ENCODE measurements at places on chromosomes 4 and X.
A peak's percentile ranks its signal among the peaks of the same experiment; 100 is the strongest.

DNA sequence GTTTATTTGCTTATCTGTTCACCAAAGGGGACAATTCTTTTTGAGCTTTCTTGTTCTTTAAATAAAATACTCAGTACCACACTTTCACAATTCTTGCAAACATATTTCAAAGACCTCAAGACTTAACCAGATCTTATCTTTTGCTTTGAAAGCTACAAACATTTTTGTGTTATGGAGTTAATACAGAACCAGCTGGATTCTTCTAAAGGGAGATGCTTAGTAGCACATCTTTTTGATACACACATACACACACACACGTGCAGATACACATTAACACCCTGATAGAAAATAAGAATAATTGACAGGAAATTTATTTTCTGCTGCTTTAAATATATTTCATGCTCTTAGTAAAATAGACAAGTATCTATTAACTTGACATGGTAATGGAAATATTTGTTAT lies 379.1 kb downstream of the SH2D1A start:
- DNase-seq: no peak

DNA sequence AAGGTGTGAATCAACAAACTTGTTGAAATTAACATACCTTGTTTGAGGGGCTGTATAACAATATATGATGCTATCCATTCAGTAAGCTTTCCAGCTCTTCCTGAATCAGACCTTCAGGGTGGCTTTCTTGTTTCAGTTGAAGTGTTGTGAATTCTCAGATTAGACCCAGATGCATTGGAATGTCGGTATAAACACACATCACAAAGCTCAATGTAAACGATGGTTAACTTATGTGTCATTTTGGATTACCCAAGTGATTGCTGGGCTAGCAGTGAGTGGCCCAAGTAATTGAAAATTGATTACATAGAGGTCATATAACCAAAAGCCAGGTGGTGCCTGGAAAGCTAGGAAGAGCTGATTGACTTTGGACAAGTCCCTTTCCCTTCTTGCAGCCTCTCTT lies 115.0 kb downstream of the SHROOM4 start:
- no peak for DNase-seq

GRCh38 chr4:86272669-86273068 lies 87.2 kb downstream of the MAPK10 start:
- DNase-seq: no peak

- DNase-seq: no peak
Observed at GRCh38 chr4:140851032-140851636, 94.9 kb upstream of the TBC1D9 start.

DNA sequence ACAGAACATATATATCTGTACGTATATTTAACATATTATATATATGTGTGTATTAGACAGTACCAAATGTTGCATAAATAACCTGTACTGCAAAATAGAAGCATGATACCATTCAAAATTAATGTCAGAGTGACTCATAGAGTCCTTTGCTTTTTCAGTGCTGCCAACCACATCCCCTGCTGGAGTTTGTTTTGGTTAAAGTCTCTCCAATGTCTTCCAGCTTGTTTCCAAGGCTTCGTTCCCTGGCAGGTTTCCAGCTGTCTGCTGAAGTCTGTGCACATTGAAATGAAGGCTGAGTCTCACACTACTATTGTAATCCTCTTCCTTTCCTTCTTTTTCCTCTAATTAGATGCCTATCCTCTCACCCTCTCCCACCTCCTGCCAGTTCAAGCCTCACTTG lies 14.9 kb downstream of the NRK start:
- no peak for DNase-seq

- DNase-seq: no peak
Observed at GRCh38 chr4:12120968-12121367, 692.3 kb upstream of the HS3ST1 start.

- no peak for DNase-seq
Observed at GRCh38 chr4:102778720-102779119, 18.0 kb upstream of the MANBA start.

DNA sequence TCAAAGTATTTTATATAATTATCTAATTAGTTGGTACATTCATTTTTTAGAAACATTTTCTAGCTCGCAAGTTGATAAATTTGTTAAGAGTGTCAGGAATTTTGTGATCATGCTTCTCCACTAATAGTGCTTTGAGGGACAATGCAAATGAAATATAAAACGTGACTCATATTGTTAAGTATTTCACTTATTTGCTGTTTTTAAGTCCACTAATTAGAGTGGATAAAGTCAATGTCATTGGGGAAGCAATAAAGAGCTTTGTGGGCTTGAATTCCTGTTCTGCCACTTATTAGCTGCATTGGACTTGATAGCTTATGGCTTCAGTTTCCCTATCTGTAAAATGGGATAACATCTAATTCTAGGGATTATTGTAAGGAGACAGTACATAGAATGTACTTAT lies 26.5 kb upstream of the ANAPC4 start:
- DNase-seq: no peak

DNA sequence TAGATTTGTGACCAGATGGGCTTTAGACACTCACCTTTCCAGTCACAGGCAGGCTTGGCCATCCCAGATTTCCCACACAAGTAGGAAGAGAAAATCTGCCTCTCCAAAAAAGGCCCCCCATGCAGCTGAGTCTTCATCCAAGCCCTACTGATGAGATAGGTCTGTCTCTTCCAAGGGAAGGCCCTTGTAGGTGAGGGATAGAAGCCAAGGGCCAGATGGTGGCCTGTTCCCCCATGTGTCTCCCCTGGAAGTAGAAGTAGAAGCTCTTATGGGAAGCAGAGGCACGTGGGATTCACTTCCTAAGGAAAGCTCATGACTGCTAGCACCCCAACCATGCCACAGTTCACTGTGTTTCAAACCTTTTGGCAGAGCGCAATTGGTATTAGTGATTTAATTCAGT lies 81.5 kb downstream of the REPS2 start:
- no peak for DNase-seq

DNA sequence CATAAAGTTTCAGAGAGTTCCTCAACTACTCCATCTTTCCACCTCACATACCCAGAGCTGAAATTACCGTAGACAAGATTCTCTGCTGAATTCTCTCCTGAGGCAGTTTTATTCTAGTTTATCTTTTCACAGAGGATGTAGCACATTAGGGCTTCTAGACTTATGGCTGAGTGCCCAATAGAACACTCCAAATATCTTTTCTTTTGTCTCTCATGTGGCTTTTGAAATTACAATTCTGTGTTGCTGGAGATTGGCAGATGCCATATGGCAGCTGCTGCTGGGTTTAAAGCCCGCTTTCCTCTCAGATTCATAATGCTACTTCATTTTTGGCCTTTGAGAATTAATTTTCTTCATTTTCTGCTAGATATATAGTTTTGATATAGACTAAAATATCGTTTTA lies 107.6 kb upstream of the BANK1 start:
- no peak for DNase-seq

DNA sequence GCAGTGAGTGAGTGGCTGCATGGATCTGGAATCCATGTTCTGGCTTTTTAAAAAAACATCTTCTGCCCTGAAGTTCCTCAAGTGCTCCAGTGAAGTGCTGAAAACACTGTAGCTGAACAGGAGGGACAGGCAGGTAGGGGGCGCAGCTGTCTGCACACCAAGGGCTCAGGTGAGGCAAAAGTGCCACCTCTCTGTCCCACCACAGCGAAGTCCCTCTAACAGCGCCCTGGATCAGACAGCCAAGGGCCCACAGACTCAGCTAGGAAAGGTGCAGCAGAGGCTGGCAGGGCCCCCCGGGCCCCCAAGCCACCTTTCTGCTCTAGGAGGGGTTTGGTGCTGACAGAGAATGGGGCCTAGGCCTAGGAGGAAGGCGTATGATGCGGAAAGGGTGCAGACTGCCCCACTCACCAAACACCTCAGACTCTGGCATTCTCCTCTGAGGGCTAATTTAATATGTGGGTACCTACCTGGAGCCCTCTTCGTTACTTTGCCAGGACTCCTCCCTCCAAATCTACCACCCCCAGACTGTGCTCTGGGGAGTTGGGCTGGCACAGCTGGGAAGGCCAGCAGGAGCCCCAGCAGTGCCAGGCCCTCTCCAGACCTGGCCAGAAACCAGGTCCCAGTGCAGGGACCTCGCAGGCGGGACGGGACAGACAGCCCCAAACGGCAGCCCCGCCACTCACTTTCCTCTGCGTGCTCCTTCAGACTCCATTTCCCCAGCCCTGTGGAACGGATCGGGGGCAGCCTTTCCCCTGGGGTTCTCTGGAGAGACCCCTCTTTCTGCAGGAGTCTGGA lies 73.7 kb downstream of the ENPP6 start:
- no peak for DNase-seq

DNA sequence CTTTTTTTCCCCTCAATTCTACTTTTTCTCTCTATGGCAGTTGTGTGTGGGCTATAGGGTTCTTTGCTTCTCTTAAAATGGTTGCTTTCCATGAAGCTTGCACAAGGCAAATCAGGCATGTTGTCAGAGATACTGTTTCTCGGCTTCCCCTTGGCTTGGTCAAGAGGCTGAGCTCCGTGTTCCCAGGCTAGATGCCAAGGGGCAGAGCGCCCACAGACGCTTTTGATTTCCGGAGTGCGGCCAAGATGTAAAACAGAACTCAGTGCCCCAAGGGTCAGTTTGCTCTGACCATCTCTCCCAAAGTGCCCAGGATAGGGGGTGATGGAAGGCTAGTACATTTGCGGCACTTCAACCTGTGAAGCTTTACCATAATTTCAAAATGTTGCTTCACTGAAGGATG lies 64.2 kb upstream of the DIPK2B start:
- DNase-seq: no peak

GRCh38 chr4:137692205-137692604 lies 159.9 kb upstream of the PCDH18 start:
- DNase-seq: no peak

- DNase-seq: no peak
Observed at GRCh38 chrX:17405225-17405969, 30.4 kb downstream of the NHS start.

DNA sequence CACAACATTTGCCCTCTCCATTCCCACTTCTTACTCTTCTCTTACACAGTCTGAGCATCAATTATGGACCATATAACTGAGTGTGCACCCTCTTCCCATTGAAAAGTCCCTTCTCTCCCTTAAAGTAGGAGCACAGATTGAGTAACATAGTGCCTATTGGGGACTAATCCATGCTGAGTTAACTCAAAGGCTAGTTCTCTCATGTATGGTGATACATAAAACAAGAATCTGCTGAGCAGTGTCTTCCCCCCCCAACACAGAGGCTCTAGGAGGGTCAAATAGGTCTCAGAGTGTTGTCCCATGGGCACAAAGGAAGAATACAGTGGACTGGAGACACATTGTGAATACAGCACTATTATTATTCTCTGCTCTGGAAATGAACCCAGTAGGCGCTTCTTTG lies 274.6 kb upstream of the BOD1L1 start:
- DNase-seq: no peak

DNA sequence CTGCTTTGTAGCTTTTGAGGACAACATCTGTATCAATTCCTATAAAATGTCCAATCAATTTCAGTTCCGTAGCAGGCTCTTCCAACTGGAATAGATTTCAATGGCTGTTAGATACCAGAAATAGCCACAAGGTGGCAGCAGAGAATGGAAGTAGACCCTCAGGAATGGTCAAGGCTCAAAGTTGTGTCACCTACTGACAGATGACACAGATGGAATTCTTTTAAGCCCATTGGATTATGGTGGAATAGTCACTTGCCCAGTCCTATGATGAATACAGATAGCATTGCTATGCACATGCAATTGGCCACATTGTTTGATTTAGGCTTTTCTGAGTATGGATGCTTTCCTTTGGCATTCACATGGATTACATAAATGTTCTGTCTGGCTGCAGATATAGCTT lies 130.4 kb upstream of the RADX start:
- no peak for DNase-seq

GRCh38 chr4:1045595-1046201 lies 34.3 kb downstream of the FGFRL1 start:
- DNase-seq: peak; percentile 5

- DNase-seq: no peak
Observed at GRCh38 chrX:2547736-2548135, 47.0 kb upstream of the DHRSX start.

DNA sequence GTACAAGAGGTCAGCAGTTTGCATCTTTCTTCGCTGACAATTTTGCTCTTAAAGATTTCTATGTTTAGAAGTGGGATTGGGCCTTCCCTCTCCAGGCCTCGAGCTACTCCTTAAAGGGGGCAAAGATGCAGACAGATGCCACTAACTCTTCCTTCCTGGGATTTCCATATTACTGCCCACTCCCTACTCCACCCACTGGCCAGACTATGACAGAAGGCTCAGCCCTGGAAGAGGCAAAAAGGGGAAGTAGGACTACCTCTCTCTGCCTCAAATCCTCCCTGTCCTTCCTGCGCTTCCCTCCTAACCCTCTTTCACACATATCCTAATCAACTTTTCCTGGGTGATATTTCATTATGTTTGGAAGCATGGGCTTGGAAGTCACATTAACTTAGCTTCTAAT lies 58.3 kb downstream of the EVC2 start:
- no peak for DNase-seq

GRCh38 chr4:57442831-57443291 lies 332.7 kb upstream of the IGFBP7 start:
- no peak for DNase-seq

- DNase-seq: no peak
Observed at GRCh38 chrX:48833542-48834138, 1.8 kb downstream of the PCSK1N start.

DNA sequence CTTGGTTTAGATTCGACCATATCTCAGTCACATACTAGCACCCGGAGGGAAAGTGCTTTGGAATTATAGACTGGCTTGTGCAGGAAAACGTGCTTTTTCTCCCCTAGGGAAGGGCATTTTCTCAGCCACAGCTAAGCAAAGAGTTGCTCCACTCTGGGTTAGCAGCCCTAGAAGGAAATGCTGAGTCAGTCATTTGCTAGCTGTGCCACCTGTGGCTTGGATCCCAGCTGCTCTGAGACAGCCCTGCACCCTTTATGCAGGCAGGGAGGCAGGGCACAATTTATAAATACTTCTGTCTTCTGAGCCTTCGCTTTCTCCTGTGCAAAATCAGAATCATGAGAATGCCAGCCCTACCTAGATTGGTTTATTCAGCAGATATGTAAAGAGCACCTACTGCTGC lies 1.3 kb upstream of the USP51 start:
- no peak for DNase-seq

DNA sequence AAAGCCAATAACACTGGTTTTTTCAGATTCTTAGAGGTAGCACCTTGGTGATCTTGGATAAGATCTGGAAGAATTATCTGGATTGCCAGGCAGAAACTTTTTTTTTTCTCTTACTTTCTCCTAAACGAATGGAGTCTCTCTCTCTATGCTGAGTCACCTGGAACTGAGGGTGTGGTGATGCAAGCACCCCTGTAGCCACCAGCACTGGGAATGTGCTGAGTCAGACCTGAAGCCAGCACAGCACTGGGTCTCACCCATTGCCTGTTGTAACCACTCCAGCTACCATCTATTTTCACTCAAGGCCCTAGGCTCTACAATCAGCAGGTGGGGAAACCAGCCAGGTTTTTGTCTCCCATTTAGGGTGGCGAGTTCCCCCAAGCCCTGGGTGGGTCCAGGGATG lies 923.8 kb downstream of the RAPGEF2 start:
- DNase-seq: no peak

DNA sequence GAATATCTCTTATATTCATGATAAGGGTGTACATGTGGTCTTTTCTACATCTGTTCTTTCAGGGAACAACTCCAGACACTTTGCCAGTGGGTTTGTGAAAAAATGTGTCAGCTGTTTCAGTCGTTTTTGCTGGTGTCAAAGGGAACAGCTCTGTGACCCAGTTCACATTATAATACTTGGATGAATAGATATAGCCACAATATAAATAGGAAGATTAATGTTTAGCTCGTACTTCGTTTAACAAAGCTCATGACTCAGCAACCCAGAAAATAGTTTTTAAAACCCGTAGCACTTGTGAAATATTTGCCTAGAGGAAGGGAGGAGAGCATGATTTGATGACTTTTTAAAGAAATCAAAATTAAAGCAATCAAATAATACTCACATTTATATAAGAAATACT lies 7.9 kb downstream of the LIAS start:
- no peak for DNase-seq

Data from activated B cell treated with CpG ODN at 0.5 μM for 24 hours (primary cell).